Head of caudate nucleus (tissue), 42 donors: ENCODE measurements at places on chromosomes 5 and 9.

DNA sequence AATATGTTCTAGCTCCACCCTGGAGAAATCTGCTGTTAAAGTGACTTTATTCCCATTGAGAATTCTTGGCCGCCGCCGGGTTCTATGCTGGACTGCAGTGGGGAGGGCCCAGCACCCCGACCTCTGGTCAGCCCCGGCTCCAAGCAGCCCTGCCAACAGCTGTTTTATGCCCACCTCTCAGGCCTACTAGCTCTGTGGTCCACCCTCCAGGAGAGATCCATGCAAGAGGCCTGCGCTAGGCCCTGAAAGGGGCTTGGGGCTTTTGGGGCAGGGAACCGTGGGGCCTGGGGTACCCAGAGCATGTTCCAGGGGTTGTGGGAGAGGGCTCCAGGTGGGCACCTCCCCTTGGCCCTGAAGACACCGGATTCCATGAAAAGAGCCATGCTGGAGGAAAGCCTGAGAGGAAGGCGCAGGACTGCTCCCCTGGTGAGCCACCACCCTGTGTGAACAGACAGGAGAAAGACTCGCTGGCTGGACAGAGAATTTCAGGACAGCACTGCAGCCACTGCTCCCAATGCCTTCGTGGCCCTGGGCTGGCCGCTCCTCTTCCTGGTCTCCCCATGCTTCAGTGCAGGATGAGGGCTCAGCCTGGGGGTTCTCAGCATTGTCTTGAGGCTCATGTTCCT lies 44.6 kb upstream of the RUFY1 start:
- DNase-seq: no peak

- no peak for DNase-seq
Measured at GRCh38 chr5:119286511-119287488, 69.0 kb upstream of the TNFAIP8 start.

DNA sequence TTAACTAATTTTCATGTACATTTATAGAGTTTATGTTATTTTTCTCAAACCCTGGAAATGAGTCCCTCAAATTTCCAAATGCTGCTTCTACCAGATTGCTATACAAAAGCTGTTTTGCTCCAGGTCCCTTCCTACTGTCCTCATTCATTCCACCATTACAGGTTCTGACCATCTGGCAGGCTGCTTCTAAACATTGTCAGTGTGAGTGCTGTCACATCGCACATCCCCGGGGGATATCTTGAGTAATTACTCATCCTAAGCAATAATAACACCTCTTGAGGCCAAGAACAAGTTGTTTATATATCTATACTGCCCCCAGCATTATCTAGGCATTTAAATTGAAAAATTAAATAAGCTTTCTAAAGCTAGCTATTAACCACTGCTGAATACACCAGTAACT lies 1675.3 kb upstream of the CDH6 start:
- DNase-seq: no peak

DNA sequence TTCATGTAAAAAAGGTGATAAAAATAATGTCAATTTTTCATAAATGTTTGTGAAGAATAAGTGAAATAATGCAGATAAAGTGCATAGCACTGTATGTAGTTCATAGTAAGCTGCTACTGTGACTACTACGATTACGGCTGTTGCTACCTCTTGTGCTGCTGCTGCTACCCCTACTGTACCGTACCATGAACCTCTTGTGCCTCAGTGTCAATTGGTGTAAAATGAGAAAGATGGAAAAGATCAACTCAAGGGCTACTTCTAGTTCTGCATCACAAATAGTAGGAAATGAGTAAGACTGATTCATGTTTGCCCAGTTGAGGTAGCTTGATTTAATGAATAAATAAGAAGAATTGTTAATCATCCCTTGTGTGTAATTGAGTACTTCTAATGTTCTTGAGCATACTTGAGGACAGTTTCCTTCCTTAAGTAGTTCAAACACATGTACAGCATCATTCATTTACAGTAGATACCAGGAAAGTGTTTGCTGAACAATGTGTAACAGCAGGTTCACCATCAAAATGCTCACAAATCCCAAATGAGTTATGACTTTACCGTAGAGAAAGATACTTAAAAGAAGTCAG lies 200.0 kb upstream of the ATP10B start:
- no peak for DNase-seq

- no peak for DNase-seq
Measured at GRCh38 chr9:124390794-124391658, 24.2 kb downstream of the PSMB7 start.

DNA sequence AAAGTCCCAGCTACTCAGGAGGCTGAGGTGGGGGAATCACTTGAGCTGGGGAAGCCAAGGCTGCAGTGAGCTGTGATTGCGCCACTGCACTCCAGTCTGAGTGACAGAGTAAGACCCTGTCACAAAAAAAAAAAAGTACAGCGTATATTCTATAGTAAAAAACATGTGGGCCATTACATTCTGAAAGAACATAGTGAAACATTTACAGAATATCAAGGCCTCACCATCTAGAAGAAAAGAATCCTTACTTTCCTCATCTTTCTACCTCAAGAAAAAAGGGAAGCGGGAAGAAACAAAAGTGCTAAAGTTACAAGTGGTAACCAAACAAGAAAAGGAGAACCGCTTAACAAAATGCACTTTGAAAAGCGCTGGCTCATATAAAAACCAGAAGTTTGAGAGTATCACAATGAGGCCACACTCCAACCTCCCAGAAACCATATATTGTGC lies 5.7 kb upstream of the SYK start:
- DNase-seq: no peak

DNA sequence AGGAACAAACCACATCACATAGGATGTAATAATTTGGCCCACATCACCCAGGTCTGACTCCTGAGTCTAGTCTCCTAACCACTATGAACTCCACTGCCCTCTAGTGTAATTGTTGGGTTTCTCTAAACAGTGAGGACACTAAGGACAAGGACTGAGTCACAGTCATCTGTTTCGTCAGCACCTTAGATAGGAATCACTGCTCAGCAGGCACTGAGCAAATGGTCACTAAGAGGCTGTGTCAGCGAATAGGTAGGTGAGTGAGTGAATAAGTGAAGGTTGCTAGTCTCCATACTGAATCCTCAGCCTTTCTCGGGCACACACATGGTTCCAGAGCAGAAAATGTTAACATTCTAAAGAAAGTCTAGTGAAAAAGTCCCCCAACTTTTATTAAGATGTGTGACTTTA lies 278.6 kb downstream of the SPOCK1 start:
- no peak for DNase-seq

GRCh38 chr9:72473474-72474261 lies 47.7 kb upstream of the TMC1 start:
- no peak for DNase-seq

GRCh38 chr5:68446070-68446357 lies 230.5 kb downstream of the PIK3R1 start:
- no peak for DNase-seq
